Left lung (tissue), 14 donors: ENCODE measurements at places on chromosomes 1 and 21. TPM values are rescaled to one million over a fixed set of nuclear protein-coding genes. Genes with fewer than 3 reads are reported as not detected.

- DNase-seq: no peak
Observed at GRCh38 chr1:218430822-218431221, 85.7 kb downstream of the TGFB2 start.

The BCAR3 gene
- 18.7 TPM for total RNA-seq

- no peak for DNase-seq
Observed at GRCh38 chr1:88698764-88699163, 14.7 kb downstream of the PKN2 start.

DNA sequence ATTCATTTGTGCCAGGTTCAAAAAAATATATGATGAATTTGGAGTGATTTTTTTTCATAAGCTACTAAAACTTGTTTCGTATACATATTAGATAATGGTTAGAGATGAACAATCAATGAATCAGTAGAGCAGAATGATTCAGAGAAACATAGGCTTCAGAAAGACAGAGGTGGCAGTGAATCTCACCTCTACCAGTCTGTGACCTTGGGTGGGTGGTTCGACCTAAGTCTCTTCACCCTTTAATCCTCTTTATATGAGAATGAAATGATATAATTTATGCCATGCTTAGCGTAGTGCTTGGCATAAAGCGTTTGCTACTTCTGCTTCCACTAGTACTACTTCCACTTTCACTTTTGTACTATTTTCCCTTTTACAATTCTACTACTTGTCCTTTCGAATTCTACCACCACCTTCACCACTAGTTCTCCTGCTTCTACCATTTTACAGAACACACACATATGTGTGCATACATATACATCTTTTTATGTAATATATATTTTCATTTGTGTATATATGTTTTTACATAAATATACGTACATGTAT, 45.1 kb downstream of the FYB2 start:
- DNase-seq: no peak

- no peak for DNase-seq
Observed at GRCh38 chr1:67939186-67939743, 106.0 kb upstream of the GNG12 start.

DNA sequence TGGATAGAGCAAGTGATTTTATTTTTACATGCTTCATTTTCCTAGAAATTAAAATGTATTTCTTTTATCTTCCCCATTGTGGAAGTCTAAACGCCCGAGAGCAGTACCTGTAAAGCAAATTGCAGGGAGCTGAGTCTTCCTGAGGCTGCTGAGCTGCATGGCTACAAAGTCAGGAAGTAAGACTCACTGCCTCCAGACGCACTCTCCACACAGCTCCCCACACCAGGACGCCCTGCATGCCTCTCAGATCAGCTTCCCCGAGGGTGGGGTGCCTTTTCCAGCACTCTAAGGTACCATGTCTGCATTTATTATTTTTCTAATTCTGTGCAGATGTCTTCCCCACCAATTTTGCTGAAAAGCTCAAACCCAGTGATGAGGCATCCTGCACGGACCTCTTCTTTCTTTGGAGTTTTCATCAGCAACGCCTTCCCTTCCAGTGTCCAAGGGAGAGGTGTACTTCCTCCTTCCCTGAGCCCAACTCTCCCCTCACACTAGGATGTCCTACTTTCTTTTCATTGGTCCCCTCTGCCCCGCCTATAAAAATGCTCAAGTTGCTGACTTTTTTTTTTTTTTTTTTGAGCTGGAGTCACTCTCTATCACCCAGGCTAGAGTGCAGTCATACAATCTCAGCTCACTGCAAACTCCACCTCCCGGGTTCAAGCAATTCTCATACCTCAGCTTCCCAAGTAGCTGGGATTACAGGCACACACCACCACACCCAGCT, 114.7 kb downstream of the PCNX2 start:
- no peak for DNase-seq

The SPOCD1 gene
- total RNA-seq: 10.9 TPM

GRCh38 chr21:38989379-38989744, 183.6 kb downstream of the ETS2 start:
- DNase-seq: no peak

GRCh38 chr21:45018131-45019075, 56.0 kb upstream of the ADARB1 start:
- DNase-seq: no peak

The JTB gene
- 148 TPM for total RNA-seq

DNA sequence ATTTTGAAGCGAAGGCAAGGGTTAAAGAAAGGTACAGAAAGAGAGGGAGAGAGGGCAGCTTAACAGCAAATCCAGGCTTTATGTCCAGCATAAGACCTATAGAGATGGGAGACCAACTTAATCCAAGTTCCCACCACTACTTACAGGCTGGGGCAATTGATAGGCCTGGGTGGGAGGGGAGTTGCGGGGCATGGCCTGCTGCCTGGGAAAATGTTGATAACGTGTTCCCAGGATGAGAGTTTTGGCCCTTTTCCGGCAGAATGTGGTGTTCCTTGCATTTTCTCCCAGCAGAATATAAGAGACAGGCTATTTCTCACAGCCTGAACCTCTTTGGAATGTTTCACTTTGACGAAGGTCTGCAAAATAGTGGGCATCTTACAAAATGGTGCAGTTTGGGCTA, 34.9 kb upstream of the PLA2G5 start:
- no peak for DNase-seq
